A172 (cell line): ENCODE measurements at places on chromosomes 7 and 10.

- DNase-seq = peak; percentile 58
Observed at GRCh38 chr7:43692582-43693373, 36.5 kb downstream of the COA1 start.

DNA sequence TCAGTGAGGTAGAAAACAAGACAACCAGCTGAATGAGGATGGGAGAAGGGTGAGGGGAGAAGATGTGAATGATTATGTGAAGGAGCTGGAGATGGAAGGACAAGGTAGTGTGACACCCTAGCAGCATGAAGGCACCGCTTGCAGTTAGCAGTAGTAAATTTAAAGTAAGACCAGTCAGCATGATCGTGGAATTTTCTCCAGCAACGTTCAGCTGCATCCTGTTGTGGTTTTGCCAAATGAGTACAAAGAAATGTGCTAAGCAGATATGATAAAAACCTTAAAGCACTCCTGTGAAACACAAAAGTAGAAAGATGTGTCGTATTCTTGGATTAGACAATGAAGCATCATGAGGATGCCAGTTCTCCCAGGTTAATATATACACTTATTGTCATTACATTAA is 34.1 kb upstream of the IFRD1 start:
- peak; percentile 55 for DNase-seq

DNA sequence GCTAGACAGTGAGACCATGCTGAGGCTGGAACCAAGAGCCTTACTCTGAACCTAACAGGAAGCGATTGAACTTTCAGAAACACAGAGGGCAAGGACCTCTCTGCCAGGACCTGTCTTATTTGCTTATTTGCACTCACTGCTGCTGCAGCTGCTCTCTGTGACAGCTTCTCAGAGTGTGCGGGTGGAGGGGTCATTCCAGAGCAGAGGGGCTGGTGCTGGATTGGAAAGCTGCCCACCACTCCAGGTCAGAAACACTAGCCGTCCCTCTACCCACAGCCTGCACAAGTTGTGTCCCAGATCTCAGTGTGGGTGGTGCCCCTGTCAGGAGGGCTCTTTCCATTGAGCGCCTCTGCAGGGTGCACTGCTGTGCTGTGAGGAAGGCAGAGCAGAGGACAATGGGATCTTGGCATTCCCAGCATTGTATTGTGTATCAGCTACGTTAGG is 126.2 kb downstream of the CCNY start:
- DNase-seq = no peak

- DNase-seq = no peak
Observed at GRCh38 chr10:36542493-36542892, 582.9 kb upstream of the ANKRD30A start.

- DNase-seq = no peak
Observed at GRCh38 chr10:72648301-72648700, 22.4 kb upstream of the MICU1 start.

DNA sequence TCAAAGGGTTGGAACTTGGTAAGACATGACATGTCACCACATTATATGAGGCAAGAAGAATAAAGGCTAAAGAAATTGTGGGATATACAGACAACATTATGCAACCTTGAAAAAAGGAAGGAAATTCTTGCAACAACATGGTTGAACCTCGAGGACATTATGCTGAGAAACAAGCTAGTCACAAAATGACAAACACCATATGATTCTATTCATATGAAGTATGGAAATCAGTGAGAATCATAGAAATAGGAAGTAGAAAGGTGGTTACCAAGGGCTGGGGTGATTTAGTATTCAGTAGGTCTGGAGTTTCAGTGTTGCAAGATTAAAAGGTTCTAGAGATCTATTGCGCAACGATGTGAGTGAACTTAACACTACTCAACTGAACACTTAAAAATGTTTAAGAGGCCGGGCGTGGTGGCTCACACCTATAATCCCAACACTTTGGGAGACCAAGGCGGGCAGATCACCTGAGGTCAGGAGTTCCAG is 126.9 kb upstream of the TBX20 start:
- DNase-seq = no peak

GRCh38 chr7:15555381-15555859 is 6.4 kb downstream of the AGMO start:
- no peak for DNase-seq
